ENCODE measurements at places on chromosomes 1 and 21.

- DNase-seq: no peak
These were observed 233.1 kb downstream of the PAPPA2 start for GRCh38 chr1:176696109-176696508.

DNA sequence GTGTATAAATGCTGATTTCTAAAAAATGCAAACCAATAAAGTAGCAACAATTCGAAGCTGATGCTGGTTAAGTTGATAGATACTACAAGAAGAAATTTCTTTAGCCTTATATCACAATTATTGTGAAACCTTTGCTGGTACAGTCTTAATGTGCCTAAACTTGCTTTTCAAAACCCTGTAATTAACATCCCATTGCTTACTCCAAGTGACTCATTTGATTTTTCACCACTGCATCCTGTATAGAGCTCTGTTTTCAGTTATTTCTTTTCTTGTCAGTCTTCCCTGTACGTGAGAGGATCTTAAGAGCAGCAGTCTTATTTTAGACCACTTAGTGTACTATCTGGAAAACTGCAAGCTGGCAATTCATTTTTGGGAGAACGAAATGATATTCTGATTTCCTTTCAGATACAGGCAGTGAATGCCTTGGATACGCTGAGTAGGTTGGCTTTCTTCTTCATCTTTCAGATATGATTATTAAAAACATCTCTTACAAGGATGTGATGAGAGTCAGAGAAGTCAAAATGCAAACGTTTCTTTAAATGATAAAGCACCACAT is 210.3 kb downstream of the KCTD3 start:
- DNase-seq: no peak

- DNase-seq: no peak
These were observed 7.1 kb downstream of the RIIAD1 start for GRCh38 chr1:151728151-151729054.

- no peak for DNase-seq
These were observed 17.0 kb upstream of the LRRC8C start for GRCh38 chr1:89615676-89616598.

DNA sequence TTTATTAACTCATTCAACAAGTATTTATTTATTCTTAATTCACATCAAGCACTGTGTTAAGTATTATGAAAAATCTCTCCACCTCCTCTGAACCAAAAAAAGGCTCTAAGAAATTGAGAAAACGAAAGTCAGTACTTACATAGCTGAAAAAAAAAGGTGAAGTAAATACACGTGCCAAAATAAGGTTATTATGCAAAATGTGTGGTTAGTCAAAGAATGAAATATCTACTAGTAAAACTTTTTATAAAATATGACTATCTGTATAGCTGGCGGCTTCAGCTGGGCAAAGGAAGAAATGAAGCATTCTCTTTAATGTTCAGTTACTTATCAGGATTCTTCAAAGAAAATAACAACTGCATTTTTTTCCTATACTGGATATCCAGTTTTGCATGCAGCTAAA is 35.5 kb upstream of the ASPM start:
- DNase-seq: no peak

- DNase-seq: no peak
These were observed 243.4 kb downstream of the TRABD2B start for GRCh38 chr1:47753808-47754207.

- DNase-seq: no peak
These were observed 14.4 kb upstream of the NOS1AP start for GRCh38 chr1:162055062-162055461.

DNA sequence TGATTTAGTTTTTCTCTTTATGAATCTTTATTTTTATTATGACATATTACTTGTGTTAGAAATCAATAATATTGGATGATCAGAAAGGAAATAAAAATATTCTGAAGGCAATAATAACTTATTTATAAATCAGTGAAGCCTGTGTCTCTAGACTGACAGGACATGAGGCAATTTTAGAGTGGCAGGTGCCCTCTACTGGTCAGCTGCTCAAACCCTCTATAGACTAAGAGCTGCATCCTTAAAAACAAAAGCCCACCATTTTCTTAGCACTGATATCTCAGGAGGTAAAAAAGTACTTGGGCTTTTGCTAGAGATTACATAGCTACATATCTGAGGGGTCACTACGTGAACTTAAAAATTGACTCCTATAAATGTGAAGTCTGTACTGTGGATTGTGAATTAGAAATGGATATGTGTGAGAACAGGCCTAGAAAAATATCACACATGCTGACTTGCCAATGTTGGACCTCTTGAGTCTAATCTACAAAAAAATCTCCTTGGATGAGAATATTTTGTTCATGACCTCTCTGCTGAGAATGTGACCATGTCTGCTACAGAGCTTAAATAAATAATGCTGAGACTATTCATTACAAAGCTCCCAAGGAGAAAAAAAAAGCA is 597.9 kb upstream of the ADAMTS5 start:
- DNase-seq: no peak

- DNase-seq: no peak
These were observed 26.4 kb downstream of the PIK3C2B start for GRCh38 chr1:204468206-204468605.

- DNase-seq: no peak
These were observed 35.6 kb upstream of the ADGRL4 start for GRCh38 chr1:79042117-79042516.

DNA sequence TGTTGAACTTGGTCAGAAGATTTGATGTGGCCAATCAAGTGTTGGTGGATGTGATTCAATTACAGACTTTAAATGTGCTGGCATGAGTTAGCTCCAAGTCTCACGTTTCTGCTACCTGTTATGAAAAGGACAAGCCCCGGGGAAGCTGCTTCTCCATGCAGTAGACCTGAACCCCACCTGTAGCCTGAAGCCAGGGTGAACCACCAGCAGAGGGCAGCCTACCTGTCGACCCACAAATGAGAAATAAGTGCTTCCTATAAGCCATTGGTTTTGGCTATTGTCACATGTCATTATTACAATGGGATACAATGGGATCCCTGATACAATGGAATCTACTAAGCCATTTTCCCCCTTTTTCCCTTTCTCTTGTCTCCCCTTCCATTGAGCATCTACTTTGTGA is 230.2 kb downstream of the PRDM2 start:
- DNase-seq: peak; percentile 6

DNA sequence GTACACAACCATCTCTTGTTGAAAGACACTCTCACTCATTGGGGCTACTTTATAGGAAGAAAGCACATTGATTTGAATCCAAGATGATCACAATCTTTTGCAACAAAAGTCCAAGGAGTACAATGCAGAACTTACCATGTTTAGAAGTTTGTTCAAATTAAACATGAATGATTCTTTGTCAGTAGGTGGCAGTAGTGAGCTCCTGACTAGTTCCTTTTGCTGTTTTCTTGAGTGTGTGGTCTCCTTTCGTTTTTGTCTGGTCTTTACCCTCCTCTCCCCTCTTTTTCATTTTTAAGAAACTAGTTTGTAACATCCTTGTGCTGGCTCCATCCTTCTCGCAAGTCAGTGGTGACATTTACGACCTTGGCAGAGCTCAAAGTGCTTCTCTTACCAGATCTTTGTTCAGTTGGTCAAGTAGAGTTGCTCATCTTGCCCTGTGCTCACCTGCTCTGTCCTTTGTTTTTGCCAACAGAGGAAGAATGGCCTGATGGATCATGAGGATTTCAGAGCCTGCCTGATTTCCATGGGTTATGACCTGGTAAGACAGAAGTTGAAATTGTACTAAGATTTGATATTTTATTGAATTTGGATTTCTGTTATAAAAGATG is 35.7 kb upstream of the MTR start:
- DNase-seq: no peak

- no peak for DNase-seq
These were observed 432.9 kb downstream of the PLA2G4A start for GRCh38 chr1:187261637-187262036.

DNA sequence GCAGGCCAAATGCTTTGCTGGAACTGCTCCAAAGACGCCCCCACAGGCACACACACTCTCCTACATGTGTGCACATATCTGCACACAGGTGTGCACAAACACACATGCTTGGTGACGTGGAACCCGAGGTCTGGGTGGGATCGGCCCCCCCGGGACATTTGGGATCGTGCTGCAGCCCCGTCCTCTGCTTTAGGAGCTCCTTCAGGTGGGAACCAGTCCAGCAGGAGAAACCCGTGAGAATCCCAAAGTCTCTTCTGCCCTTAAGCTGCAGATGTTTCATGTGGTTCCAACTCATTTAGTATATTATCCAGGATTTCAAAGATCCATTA is 38.6 kb downstream of the UBE2G2 start:
- no peak for DNase-seq

DNA sequence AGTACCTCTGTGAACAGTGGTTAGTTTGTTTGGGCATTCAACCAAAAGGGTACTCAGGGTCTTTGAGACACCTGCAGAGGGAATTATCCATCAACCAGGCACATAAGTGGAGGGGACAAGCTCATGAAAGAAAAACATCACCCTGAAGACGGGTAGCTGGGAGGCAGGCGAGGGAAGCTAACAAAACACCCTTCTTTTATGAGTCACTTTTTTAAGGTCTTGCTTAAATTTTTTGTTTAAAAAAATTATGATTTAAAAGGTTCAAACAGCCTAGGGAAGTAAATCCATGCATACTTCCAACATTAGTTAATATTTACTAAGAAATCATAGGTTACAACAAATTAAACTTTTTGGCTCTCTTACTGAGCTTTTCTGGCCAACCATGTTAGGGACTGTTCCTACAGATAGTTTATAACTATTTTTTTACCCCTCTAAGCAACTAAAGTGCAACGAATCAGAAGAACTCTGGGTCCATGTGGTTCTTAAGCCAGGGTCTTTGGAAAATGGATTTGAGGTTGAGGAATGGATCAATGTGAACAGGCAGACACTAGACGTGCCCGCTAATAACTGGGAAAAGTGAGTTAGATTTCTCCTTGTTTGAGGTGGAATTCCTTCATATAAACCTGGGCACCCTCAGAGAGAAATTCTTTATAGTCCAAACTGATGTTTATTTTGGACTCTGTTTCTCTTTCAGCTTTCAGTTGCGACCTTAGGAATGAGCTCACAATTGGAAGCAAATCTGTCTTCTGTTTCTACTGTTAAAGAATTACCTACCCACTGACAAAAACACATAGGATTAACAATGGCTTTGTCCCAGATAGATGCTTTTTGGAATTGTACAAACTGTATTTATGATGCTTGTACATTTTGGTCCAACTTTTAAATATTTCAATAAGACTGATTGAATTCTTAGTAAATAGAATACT is 123.0 kb downstream of the LYPLAL1 start:
- DNase-seq: no peak

GRCh38 chr21:40425981-40426380 is 421.0 kb downstream of the DSCAM start:
- DNase-seq: no peak

DNA sequence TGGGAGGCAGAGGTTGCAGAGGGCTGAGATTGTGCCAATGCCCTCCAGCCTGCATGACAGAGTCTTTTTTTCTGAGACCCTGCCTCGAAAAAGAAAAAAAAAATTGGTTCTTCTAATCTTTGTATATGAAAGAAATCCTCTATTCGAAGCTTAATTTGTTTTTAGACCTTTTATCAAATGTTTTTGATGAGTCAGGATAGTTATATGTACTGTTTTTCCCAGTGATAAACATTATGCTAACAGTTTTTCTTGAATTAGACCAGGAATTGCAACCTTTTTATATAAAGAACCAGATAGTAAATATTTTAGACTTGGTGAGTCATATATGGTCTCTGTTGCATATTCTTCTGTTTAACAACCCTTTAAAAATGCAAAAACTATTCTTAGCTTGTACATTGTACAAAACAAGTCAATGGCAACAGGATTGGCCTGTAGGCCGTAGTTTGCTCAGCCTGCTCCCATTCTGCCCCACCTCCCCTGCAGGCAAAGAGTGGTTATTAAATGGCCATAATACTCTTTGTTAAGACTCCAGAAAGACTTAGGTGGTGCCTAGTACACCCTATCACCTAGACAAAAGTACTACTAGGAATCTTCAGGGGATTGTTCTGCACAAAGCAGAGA is 45.2 kb downstream of the LYST start:
- DNase-seq: no peak

- no peak for DNase-seq
These were observed 73.2 kb downstream of the ADGRL2 start for GRCh38 chr1:81873946-81874345.

GRCh38 chr1:213138892-213139291 is 87.9 kb downstream of the RPS6KC1 start:
- DNase-seq: no peak

- no peak for DNase-seq
These were observed 29.3 kb downstream of the PRDX6 start for GRCh38 chr1:173506437-173506836.

- no peak for DNase-seq
These were observed 867.3 kb downstream of the PLA2G4A start for GRCh38 chr1:187696073-187696472.

- no peak for DNase-seq
These were observed 11.1 kb downstream of the PYHIN1 start for GRCh38 chr1:158942490-158942889.

DNA sequence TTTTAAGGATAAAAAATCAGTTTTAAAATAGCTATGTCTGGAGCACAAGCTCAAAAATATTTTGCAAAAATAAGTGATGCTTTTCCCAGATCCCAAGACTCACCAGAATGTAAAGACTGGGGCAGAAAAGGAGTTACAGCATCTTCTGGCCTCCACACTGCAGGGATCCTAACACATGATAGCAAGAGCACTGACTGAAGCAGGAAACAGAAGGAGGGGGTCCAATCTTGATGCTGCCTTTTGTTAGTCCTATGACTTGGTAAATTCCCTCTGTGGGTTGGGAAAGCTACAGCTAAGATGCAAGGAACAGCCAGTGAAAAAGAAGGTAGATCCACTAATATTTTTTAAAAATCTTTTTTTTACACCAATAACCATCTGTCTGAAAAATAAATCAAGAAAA is 54.2 kb upstream of the TNR start:
- no peak for DNase-seq

- DNase-seq: no peak
These were observed 72.6 kb upstream of the USP24 start for GRCh38 chr1:55287723-55288122.

- no peak for DNase-seq
These were observed 563.6 kb upstream of the NEGR1 start for GRCh38 chr1:72845981-72846380.

DNA sequence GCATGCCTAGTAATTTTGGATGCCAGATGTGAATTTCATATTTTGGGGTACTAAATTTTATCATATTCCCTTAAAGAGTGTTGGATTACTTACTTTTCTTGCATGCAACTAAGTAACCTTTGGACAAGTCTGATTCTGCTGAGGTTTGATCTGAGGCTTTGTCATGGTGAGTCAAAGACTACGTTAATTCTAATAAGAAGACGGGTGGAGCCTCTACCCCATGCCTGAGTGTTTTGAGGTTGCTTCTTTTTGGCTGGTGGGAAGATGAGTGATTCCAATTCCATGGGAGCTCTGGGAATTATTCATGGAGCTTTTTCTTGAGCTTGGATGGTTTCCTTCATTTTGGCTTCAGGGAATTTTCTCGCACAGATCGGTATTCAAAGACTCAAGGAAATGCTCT is 11.6 kb upstream of the PCP4 start:
- DNase-seq: no peak

DNA sequence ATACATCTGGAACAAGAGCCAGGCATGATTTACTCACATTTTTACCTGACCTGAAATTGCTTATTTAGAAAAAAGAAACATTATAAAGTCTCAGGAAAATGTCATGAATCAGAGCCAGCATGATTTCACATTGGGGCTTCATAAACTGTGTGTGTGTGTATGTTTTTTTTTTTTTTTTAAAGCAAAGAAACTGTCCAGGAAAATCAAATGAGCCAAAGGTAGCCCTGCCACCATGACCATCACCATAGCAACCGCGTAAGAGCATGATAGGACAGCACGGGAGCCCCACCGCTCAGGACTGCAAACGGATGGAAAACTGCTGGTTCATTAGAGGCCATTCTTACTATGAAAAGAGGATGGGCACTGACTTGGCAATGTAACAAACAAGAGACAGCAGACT is 139.2 kb downstream of the NTMT2 start:
- no peak for DNase-seq

All from T-helper 1 cell (primary cell).